ENCODE measurements at places on chromosomes 16 and 17.

GRCh38 chr17:6536566-6537065 is 19.7 kb downstream of the PITPNM3 start:
- DNase-seq: no peak

GRCh38 chr17:50816771-50817751 is 18.3 kb upstream of the WFIKKN2 start:
- DNase-seq: no peak

DNA sequence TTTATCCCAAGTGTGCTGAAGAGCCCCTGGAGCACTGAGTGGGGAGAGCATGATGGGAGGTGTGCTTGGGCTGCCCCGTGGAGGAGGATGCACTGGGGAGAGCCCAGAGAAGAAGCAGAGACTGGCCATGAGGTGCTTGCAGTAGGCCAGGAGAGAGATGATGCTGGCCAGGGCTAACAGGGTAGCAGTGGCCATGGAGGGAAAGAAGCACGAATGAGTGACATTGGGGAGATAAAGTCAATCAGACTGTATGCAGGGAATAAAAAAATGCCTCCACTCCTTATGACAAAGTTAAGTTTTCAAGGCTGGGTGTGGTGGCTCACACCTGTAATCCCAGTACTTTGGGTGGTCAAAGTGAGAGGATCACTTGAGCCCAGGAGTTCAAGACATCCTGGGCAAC is 5.4 kb upstream of the TMEM220 start:
- no peak for DNase-seq

DNA sequence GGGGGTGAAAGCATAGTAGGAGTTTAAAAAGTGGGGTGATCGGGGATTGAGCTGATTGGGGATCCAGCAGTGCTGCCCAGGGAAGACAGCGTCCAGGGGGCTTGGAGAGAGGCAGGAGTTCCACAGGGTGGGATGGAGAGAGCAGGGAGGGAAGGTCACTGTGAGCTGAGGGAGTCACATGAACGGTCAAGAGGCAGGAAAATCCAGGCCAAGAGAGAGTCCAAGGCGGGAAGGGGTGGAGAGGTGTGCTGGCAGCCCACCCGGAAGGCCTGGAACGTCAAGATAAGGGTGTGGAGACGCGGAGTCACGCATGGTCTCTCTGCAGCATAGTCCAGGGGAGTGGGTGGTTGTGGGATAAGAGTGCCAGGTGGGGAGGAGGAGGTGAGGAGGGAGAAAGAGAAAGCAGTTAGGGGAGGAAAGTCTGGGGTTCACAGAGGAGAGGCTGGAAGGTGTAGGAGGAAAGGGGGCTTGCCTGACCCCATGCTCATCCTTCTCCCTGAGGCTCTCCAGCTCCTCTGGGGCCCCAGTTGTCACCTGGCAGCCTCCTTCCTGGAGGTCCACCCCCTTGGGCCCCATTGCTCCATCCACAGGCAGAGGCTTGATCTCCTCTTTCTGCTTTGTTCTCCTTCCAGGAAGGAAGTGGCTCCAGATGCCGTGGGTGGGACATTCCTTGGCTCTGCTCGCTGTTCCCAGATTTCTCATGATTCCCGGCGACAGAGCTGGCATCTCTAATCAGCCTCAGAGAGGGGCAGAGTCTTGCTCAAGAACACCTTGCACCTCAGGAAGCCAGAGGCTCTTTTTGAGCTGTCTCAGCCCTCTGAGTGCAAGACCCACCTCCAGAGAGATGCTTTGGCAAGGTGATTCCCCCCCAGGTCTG is 28.7 kb downstream of the CCR7 start:
- DNase-seq: no peak

DNA sequence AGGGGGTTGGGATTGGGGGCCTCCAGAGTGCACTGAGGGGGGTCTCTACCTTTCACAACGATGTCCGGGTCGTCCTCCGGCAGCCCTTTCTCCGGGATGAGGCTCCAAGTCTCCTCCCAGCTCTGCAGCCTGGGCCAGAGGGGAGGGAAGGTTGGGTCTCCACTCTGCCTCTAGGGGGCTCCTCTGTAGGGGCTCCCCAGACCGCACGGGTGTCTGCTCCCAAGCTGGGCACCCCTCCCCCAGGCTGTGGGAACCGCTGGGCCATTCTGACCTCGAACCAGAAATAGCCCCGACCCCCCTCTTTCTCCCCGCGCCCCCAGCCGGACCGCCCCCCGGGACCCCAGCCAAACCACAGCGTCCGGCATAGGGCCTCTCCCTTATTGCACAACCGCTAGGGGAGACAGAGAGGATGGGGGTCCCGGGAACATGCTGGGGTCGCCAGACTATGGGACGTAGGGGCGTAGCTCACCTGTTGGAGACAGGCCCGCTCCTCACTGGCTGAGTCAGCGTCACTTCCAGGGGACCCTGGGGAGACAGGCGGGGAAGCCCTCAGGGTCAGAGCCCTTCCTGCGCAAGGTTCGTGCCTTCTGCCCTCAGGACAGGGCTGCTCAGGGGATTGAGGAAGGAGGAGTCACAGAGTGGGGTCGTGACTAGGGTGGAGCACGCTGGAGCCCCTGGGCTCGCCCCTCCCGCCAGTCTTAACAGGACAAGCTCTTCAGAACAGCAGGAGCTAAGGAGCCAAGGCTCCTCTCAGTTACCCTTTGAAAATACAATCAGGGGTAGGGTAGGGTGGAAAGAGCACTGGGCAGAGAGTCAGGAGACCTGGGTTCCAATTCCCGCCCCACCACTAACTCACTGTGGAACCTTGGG is 2.7 kb downstream of the PLEKHH3 start:
- DNase-seq: no peak

DNA sequence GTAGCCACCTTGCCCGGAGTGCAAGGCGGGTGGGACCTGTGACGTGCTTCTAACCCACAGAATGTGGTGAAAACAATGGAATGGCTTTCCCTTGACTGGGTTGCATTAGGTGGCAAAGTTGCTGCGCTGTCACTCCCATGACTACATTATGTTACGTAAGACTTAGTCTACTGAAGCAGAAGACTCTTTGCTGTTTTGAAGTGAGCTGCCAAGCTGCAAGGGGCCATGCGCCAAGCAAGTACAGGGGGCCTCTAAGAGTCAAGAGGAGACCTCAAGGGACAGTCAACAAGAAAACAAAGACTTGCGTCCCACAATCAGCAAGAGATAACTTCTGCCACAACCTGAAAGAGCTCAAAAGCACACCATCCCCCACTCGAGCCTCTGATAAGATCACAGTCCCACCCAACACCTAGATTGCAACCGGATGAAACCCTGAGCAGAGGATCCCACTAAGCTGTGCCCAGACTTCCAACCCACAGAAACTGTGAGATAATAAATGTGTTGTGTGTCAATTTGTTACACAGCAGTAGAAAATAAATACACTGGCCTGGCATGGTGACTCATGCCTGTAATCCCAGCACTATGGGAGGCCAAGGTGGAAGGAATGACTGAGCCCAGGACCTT is 16.5 kb downstream of the ANKRD11 start:
- DNase-seq: no peak

GRCh38 chr16:78134944-78135619 is 35.6 kb downstream of the WWOX start:
- no peak for DNase-seq

DNA sequence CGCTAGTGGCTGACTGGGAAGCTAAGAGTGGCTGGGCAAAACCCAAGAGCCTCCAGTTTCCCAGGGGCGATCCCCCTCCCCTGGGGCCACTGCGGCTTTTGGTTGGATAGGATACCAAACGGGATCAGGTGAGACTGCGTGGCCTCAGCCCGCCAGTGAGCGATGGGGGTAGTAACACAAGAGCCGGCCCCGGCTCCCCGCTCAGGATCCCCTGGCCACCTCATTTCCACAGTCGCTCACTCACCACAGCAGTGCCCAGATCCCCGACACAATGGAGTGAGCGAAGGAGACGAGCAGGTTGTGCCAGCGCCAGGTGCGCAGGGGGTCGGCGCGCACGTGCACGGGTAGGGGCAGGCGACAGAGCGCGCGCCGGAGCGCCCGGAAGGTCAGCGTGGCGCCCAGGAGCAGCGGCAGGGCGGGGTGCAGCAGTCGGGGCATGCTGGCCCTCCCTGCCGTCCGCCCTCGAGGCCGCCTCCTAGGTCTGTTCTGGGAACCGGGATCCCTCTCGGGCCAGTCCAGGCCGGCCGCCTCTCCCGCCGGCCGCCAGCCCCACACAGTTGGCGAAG is 290 bp downstream of the TLCD1 start:
- DNase-seq: no peak

GRCh38 chr17:32519228-32520103 is 32.7 kb downstream of the CDK5R1 start:
- DNase-seq: no peak

- no peak for DNase-seq
Observed at GRCh38 chr17:8029121-8029520, 9.7 kb upstream of the ALOX15B start.

- DNase-seq: no peak
Observed at GRCh38 chr17:1873418-1873817, 43.6 kb downstream of the RPA1 start.

DNA sequence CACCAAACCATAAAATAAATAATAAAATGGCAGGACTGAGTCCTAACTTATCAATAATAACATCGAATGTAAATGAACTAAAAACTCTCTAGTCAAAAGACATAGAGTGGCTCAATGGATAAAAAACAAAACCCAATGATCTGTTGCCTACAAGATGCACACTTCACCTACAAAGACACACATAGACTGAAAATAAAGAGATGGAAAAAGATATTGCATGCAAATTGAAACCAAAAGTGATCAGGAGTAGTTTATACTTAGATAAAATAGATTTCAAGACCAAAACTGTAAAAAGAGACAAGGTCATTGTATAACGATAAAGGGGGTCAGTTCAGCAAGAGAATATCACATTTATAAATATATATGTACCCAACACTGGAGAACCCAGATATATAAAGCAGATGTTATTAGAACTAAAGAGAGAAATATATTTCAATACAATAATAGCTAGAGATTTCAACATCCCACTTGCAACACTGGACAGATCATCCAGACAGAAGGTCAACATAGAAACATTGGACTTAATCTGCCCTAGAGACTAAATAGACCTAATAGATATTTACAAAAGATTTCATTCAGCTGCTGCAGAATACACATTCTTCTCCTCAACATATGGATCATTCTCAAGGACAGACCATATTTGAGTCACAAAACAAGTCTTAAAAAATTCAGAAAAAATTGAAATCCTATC is 29.8 kb downstream of the SLC47A2 start:
- DNase-seq: no peak

DNA sequence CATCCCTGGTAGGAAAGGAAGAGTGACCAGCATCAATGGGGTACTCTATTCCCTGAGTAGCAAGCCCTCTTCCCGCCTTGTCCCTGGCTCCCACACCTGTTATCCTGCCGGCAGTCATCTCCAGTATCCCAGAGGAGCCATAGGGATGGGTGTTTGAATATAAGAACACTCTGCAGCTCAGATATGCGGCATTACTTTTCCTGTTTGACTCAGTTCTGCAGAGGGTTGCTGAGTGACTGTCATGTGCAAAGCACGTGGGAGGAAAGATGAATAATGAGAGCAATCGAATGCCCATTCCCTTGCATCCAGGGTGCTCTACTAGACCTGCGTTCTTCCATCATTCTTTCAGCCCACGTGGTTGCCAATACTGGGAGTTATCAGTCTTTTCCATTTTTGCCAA is 115.1 kb downstream of the PRKCB start:
- DNase-seq: no peak

DNA sequence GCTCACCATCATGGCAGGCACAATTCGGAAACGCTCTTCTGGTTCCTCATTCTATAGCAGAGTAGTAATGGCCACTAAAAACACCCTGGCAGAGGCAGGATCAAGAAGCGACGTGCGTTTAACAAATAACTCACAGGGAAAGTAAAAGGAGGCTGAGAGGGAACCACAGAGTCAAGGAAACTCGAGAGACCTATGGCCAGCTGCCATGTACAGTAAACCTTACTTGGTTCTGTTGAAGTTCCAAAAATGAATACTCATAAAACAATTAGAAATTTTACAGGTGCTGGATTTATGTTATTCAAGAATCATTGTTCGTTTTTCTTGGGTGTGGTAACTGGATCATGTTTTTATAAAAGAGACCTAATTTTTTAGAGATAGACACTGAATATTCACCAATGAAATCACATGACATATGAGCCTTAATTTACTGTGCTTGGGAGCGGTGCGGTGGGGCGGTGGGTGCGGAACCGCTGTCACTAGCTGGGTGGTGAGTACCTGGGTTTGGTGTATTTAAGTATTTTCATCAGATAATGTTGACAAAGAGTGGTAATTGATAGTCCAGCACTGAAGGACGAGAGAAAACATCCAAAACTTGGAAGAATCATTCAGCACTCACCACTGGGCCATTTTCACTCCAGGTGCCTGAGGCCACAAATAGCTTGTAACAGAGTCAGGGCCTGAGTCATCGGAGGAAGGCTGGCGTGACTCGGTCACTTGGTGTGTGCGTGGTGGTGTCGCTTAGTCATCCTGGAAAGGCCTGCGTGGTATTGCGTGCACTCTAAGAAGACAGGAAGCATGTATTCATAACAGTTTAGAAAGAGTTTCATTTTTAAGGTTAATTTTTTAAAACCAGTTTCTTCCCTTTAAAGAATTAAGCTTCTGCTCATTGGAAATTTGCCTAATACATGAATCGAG is 135.4 kb upstream of the CHMP6 start:
- DNase-seq: peak; percentile 76

DNA sequence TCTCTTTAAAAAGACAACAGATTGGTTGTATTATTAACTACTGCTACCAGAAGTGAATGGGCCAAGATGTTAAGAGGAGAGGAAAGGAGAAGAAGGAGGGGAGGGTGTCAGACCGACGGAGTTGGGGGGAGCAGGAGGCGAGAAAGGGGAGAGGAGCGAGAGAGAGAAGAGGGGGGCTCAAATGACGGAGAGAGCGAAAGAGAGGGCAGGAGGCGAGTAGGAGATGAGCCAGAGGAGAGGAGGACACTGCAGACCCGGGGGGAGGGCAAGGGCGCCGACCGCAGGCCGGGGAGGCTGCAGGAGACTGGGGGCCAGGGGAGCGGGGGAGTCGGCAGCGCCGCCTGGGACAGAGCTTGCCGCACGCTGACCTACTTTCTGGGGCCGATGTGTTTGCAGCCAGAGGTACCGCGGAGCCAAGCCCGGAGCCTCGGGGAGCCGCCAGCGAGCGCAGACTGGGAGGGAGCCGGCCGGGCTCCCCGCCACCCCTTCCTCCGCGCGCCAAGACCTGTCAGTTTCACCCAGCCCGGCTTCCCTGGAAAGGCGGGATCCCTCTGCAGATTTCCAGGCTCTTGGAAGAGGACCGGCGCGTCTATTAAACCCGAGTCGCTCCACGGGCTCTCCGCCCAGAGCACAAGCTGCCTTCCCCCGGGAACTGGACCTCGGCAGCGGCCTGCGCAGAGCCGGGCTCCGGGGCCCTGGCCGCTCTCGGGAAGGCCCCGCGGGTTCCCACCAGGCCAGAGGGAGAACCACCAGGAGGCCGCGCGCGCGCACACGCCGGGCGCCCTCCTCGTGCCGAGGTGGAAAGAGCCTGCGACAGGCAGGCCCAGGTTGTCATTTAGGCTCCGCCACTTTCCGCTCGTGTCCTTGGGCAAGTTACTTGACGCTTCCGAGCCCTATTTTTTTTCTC is 74.6 kb downstream of the CMC2 start:
- peak; percentile 40 for DNase-seq

- no peak for DNase-seq
Observed at GRCh38 chr17:31427684-31428083, 36.2 kb downstream of the RAB11FIP4 start.
